ENCODE measurements at places on chromosomes 1 and 21.

- DNase-seq = no peak
Measured at GRCh38 chr1:65866439-65866838, 73.7 kb downstream of the PDE4B start.

GRCh38 chr1:72637593-72637992 lies 355.3 kb upstream of the NEGR1 start:
- DNase-seq = no peak

DNA sequence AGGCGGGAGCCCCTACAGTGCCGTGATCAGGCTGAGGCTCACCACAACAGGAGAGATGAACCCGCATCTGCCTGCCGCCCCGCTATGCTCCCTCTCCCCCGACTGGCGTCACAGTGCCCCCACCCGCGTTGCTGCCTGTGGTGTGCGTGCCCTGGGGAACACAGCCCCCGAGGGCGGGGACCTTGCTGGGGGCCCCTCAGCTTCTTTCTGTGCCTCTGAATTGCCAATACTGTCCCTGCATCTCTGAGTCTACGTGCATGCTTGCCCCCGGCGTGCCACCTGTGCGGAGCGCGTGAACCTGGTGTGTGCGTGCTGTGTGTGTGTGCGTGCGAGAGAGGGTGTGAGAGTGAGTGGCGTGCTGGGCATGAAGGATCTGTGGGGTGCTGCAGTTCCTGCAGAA lies 10.3 kb downstream of the PARS2 start:
- DNase-seq = no peak

GRCh38 chr1:4916610-4917009 lies 262.2 kb downstream of the AJAP1 start:
- no peak for DNase-seq

DNA sequence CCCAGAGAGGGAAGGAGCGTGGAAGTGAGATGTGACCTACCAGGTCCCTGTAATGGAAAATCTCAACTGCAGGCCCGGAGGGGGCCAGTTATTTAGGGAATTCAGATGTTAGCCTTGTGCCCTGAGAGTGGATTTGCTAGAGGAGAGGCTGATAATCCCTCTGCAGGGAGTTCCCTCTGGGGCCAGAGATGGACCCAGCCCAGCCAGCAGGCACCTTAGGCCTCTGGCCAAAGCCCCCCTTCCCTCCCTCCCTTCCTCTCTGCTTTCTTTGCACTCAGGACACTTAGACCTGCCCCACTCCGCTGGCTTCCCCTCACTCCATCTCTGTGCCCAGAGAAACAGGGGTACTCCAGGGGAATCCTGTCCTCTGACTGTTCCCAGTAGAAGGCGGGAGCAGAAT lies 1.5 kb upstream of the ATP1A2 start:
- no peak for DNase-seq

GRCh38 chr1:39960431-39960958 lies 5.5 kb downstream of the MFSD2A start:
- no peak for DNase-seq

GRCh38 chr1:226626577-226626956 lies 78.0 kb downstream of the STUM start:
- DNase-seq = peak; percentile 63

DNA sequence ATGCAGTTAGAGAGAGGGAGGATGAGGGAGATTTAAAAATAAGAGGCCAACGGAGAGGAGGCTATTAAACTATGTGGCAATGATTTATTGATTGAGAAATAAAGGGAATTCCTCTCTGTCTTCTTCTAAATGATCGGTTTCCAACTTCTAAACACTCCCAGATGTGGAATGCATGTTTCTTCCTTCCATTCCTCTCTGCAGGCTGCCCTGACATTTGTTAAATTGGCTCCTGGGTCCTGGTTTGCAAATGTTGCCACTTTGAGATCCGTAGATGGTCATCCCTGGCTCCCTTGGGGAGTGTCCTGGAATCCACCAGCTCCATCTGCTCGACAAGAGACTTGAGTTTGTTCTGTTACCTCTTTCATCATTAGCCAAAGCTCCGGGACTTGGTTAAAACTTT lies 10.3 kb upstream of the C1orf198 start:
- DNase-seq = no peak

DNA sequence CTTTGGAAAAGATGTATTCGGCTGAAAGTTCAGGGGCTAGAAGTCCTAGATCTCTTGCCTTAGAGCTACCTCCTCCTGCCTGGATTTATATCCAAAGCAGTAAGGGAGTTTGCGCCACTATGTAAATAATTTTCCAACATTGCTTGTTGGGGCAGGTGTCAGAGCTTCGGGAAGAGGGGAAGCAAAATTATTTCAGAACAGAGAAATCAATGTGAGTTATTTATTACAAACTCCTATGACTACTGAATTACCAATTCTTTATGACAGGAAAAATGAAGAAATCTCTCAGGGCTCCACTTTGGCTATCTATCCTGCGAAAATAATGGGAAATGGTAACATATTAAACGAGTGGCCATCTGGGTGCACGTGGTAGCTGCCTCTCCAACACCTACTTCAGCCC lies at the start of gene CRP:
Gene CRP, minus strand, starts transcription at position 61 of the 400 bp plus-strand sequence. CDS start 104 bp downstream, outside the sequence.
- DNase-seq = no peak

DNA sequence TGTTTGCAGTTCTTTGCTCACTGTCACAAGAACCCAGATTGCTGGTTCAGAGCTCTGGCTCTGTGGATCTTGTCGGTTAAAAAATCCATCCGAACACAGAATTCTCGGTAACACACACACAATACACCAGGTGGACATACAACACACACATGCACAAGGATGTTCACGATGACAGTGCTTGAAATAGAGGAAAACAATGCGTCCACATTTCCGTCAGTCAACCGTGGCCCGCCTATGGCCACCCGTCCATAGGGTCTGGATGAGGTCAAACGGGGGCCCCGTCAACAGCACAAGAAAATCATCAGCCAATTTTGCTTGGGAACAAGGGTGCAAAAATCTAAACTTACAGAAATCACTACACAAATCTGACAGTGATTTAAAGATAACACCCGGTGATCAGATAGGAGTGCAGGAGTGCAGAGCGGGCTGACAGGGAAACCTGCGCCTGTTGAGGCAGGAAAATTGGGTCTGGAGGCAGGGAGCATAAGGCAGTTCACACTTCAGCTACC lies 50.4 kb upstream of the SLC19A1 start:
- no peak for DNase-seq

- no peak for DNase-seq
Measured at GRCh38 chr1:96538883-96539282, 182.7 kb upstream of the PTBP2 start.

GRCh38 chr1:244006381-244006901 lies 44.6 kb upstream of the ZBTB18 start:
- no peak for DNase-seq

DNA sequence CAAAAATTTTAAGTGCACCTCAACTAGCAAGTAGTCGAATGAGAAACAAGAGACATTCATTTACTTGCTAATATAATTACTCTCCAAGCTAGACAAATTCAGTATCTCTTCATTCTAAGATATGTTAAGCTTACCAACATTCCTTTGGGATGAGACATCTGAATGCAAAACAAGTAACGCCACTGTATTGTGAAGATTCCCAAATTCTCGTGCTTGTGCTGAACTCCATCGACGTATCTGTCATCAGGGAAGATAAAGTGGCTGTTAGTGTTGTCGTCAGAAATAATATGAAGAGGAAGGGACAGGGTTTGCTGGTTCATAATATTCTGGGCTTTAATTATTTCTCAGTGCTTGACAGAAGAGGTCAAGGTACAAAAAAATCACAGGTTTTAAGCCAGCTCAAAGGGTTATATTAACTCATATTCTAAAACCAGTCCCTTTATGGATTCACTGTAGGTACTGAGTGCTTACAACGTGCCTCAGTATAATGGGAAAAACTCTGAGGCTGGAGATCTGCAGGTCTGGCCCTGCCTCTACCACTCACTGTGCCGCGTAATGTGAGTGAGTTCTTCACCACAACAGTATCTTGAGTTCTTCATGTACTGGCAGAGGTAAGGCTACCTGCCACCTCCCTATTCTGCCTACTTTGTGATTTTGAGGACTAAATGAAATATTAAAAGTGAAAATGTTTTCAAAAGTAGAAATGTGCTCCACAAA lies 42.0 kb downstream of the PCSK9 start:
- DNase-seq = no peak

- DNase-seq = no peak
Measured at GRCh38 chr1:151790940-151791651, 796 bp upstream of the TDRKH start.
